ENCODE measurements at places on chromosomes 2 and 18.

DNA sequence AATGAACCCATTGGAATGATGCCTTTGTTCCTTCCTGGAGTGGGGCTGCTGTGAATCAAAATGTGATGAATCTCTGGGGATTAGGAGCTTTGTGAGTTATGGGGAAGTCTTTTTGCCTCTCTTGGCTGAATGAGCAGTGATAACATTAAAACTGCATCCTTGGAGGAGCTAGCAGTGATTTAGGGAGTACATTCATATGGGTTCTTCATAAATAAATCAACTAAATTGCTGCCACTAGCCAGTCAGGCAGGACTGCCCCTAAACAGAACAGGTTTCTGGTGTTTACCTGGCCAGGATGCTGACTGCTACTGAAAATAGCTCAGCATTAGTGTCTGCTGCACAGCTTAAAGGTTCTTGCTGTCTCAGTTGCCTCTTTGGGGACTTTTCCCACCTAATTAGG is 244.5 kb upstream of the MEX3C start:
- no peak for DNase-seq

DNA sequence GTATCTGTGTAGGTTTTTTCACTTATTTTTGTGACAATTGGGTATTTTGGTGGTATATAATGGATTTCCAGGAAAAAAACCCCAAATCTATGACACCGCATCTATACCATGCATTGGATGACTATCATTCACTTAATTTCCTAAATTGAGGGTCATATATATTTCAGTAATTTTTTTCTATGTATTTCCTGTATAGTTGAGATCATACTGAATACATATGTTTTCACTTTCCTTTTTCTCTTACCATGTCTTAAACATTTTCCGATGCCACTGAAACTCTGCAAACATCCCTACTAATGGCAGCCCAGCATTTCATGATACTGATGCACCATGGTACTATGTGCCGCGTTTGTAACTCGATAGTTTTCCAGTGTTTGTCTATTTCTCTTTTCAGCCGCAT is 40.4 kb downstream of the CDKL4 start:
- no peak for DNase-seq

DNA sequence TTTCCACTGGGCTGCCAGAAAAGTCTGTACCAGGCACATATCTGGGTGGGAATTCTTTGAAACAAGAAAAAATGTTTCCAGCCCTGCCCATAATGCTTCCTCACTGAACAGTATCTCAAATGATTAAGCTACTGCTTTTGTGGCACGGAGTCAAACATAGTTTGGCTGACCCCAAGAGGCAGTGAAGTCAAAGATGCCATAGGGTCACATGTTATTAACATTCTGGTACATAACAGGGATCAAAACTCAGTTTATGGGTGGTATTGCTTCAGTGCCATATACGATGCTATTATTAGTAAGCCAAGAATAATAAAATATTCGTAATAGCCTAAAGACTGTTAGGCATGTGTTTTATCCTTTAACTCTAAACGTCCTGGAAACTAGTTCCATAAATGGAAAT is 112.4 kb downstream of the FEZ2 start:
- DNase-seq, result no peak

DNA sequence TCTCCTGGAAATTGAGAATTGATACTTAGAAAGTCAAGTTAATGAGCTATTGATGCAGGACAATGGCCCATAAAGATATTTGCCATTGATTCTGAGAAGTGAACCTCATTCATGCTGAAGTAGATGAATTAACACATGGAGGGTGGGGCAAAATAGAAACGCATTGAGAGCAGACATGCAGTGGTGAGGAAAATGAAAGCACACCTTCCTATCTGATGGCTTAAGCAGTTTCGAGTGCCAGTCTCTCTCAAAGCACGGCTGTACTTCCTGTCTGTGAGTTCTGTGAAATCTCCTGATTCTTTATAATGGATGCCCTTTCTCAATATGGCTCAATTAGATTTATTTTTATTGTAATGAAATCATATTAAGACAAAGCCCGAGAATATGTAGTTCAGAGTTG is 247.0 kb downstream of the TMX3 start:
- peak; percentile 5 for DNase-seq

DNA sequence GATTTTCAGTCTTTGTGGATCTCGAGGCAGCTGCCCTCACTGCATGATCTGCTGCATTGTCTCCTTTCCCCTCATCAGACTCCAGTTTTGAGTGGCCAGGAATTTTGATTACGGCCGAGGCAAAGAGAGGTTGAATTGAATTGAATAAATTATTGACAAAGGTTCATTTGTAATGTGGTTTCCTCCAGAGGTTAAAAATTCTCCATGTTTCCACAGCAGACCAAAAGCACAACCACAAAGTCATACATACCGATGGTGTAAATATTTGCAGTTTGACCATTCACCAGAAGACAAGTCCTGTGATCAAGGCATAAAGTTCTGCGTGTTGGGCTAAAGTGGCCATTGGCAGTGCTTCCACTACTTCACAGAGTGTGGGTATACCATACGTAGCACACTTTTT is 343.8 kb upstream of the MYT1L start:
- DNase-seq, result no peak

DNA sequence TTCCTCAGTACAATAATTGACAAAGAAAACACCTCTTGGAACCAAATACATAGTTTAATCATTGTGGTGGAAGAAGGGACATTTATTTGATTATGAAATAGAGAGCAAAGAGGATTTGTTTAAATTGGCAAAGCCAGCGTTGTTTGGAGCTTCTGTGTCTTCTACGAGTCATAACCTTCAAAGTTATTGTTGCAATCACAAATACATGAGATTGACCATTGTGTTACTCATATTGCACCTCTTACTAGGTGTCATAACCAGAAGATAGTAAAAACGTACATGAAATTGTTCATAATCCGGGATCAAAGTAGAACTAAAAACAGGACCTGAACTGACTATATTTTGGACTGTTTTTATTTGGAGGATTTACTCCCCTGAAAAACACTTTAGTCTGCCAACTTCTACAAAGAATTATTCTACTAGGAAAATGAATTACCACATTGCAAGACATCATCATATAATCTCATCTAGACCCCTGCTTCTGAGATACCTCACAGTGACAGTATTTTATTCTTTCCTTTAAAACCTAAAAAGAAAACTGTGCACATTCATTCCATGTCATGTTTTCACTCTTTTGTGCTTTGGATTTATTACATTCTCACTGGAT is 151.7 kb upstream of the KLF7 start:
- no peak for DNase-seq

DNA sequence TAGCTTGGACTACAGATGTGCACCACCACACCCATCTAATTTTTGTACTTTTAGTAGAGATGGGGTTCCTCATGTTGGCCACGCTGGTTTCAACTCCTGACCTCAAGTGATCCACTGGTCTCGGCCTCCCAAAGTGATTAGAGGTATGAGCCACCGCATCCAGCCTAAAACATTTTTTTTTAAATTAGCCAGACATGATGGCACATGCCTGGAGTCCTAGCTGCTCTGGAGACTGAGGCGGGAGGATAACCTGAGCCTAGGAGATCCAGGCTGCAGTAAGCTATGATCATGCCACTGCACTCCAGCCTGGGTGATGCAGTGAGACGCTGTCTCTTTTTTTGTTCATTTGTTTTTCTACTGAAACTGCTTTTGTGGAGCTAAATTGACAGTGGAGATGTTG is 64.6 kb upstream of the ATG16L1 start:
- DNase-seq, result no peak

DNA sequence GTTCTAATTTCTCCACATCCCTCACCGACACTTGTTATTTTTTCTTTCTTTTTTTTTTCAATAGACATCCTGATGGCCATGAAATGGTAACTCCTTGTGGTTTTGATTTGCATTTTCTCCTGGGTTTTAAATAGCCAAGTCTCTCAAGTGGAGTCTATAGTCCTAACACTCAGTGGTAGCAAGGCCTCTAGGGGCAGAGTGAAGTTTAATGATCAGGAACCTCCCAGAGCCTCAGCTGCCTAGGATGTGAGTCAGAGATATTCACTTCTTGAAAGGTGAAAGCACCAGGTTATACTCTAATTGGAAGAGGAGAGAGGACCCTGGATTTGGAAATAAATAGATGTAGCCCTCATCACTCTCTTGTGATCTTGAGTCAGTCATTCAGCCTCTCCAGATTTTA is 62.7 kb upstream of the CAPN13 start:
- no peak for DNase-seq

GRCh38 chr2:168849610-168850009 is 40.6 kb downstream of the SPC25 start:
- DNase-seq, result no peak

DNA sequence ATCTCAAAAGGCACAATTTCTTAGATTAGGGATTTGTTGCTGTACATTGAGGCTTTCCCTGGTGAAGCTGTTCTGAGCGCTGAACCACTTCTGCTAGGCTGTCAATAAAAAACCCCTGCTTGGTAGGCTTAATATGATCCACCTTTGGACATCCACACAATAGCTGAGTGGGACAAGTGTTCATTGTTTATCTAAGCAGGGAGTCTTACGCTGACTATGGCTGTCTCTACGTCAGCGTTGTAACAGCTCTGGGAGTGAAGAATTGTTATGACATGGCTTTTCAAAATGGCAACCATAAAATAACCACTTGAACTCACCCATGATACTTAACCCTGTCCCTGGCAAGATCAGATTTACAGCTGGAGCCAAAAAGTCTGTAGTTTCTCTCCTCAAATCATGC is 111.5 kb upstream of the SULT1C3 start:
- DNase-seq, result no peak

- DNase-seq, result no peak
These were observed 29.2 kb upstream of the SETBP1 start for GRCh38 chr18:44651478-44651877.

- DNase-seq, result no peak
These were observed 23.5 kb downstream of the TNS1 start for GRCh38 chr2:217979151-217979811.

GRCh38 chr2:31203916-31204315 is 13.4 kb downstream of the CAPN14 start:
- no peak for DNase-seq
